ENCODE measurements at places on chromosomes 5 and 9.

GRCh38 chr5:150148117-150148927, 7.3 kb downstream of the PDGFRB start:
- DNase-seq, result no peak

DNA sequence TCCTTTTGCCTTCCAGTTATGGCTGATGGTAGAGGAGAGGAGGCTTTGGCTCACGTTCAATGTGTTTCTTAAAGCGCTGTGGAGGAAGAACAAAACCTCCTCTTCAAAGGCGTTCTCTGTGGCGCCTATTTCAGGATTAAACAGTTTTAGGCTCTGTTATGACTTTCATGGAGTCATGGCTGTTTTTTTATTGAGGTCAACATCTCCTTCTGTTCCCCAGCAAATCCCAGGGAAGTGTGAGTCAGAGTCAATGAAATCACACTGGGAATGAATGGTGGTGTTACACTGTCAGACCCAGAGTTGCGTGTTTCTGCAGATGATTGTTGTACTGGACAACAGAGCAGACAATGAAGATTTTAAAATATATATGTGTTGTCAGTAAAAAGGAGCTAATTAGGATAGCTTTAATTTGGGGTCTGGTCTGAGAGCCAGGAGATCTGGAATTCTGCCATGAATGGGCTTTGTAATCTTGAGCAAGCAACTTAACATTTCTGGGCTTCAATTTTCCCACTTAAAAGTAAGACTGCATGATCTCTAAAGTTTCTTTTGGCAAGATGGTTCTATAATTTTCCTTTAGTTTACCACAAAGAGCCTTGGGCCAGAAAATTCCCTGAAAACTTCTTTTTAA, 240.7 kb downstream of the CSNK1G3 start:
- peak; percentile 90 for DNase-seq

DNA sequence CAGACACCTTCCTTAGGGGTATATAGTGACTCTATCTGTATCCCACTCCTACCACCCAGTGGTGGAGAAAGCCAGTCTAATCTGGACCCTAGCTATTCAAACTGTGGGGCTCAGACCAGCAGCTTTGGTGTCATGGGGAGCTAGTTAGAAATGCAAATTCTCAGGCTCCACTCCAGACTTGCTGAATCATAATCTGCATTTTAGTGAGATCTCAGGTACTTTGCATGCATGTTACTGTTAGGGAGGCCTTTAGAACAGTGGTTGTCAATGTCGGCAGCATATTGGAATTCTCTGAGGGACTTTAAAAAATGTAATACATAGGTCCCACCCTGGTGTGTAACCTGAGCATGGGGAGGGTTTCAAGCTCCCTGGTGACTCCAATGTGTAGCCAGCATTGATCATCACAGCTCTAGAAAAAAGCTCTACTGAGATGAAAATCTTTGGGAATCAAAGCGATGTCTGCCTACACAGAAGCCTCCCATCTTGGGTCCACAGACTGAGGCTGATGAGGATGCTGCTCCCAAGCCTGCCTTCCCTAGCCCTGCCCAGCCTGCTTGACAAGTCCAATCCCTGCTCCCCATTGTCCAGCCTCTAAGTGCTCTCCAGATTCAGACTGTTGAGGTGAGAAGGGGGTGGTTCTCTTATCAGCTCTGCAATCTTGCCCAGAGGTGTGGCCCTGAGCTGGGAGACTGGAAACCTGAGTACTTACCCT, 11.9 kb upstream of the GM2A start:
- DNase-seq, result no peak

GRCh38 chr9:4262735-4263141, 37.1 kb downstream of the GLIS3 start:
- peak; percentile 86 for DNase-seq

DNA sequence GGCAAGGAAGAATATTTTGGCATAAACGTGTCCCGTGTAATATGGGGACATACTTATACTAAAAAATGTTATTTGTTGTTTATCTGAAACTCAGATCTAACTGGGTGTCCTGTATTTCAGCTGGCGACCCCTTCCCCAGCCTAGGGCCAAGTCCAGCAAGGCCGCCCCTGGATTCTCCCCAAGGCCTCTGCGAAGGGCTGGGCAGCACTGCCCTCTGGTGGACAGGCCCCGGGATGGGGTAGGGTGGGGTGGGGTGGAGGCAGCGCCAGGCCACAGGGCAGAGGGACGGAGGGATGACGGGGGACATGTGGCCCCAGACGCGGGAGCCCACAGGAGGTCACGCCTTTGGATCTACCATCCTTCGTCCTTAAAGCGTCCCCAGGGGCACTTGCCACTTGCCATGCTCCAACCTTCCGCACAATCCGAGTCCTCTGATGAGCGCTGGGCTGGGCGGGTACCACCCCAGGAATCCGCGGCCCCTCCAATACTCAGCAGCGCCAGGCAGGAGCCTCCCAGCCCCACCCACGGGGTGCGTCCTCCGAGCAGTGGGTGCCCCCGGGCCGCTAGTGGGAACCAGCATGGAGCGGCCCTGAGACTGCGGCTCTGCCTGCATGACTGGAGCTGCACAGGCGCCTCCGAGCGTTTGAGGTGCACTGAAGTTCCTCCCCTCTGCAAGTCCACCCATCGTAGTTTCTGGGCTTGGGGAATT, 7.1 kb upstream of the AGPAT2 start:
- peak; percentile 31 for DNase-seq

GRCh38 chr5:6516823-6517222, 68.2 kb downstream of the UBE2QL1 start:
- no peak for DNase-seq

DNA sequence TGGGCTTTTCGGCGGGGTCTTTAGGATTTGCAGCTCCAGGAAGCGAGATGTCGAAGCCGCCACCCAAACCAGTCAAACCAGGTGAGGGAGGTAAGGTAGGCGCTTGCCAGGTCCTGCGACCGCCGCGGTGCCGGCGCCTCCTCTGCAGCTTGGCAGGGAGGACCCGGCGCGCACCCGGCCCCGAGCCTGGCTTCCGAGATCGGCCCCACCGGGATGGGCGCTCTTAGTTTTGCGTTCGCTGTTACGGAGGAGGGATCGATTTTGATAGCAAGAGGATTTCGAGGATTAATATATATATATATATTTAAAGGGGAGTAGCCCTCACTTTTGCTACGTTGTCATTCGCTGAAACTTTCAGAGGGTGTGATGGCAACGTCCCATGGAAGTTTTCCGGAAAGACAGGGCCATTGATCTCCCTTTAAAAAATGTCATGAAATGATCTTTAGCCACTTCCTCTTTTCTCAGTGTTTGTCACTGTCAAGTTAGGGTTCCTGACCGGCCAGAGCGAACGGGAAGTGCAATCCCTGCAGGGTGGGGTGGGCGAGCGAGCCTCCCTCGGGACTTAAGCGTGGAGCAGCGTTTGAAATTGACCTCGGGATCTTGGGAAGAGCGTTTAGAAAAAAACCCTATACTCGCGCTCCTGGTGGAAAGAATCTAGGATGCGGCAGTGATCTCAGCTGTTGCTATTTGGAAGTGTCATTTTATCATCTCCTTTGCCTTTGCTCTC, 495 bp downstream of the OSTF1 start:
- peak; percentile 79 for DNase-seq

DNA sequence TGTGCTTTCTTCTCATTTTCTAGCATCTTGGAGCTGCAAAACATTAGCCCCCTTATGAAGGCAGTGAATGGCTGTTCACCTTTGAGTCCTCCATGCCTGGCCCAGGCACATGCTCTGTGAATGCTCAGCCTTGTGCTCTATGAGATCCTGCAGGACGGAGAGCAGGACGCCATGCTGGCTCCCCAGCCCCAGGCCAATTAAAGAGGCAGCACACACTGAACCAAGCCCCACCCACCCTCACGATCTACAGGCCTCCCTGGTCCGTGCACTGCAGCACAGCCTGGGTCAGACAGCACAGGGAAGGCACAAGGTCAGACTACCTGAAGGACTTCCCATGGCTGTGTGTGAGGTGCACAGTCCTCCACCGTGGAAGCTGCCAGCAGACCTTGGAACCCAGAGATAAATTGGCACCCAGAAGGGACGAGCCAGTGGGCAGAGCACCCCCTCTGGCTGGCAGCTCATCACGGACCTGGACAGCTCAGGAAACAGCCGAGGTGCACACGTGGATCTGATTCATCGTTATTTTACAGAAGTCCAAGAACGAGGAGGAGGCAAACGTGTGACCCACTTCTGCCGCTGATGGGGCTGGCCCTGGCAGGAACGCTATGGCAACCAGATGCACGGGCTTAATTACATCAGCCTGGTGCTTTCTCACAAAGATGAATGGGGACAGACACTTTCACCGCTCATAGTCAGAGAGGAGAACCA, 59.5 kb downstream of the OLFM1 start:
- DNase-seq, result no peak

DNA sequence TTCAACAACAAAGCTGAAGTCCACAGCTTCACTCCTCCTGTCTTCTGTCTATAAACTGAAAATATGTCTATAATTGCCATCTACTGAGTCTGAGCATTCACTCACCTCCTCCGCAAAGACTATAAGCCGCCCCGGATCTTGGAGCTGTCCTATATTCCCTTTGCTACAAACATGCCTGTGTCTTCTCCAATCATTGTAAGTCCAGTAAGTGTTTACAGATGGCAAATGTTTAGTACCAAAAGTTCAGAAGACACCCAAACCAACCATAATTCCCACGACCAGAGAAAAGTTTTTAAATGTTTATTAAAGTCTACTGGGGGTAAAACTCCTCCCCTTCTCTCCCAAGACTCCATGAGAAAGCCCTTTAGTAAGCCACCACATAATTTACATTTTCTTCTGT, 80.9 kb downstream of the EBF1 start:
- no peak for DNase-seq

- no peak for DNase-seq
These were observed 26.3 kb upstream of the FBP1 start for GRCh38 chr9:94665613-94666012.

GRCh38 chr5:33476992-33477391, 36.2 kb downstream of the TARS1 start:
- DNase-seq, result peak; percentile 16

DNA sequence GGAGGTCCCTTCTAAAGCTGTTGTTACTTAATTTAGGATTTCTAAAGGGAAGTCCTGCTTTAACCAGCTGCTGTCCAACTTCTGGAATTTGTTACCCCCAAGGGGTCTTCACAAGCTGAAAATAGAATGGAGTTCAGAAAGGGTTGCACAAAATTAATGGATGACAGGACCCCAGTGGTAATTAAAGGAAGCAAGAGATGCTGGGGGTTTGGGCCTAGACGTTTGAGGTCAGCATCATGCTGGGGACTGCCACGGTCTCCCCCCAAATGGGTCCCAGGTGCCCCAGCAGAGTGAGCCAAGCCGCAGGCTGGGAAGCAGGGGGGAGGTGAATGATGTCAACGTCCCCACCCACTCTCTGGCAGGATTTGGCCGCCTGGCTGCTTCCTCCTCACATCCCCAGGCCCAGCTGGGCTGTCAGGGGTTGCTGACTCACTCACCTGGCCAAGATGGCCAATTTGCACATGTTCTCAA, 97.5 kb upstream of the ARAP3 start:
- no peak for DNase-seq

DNA sequence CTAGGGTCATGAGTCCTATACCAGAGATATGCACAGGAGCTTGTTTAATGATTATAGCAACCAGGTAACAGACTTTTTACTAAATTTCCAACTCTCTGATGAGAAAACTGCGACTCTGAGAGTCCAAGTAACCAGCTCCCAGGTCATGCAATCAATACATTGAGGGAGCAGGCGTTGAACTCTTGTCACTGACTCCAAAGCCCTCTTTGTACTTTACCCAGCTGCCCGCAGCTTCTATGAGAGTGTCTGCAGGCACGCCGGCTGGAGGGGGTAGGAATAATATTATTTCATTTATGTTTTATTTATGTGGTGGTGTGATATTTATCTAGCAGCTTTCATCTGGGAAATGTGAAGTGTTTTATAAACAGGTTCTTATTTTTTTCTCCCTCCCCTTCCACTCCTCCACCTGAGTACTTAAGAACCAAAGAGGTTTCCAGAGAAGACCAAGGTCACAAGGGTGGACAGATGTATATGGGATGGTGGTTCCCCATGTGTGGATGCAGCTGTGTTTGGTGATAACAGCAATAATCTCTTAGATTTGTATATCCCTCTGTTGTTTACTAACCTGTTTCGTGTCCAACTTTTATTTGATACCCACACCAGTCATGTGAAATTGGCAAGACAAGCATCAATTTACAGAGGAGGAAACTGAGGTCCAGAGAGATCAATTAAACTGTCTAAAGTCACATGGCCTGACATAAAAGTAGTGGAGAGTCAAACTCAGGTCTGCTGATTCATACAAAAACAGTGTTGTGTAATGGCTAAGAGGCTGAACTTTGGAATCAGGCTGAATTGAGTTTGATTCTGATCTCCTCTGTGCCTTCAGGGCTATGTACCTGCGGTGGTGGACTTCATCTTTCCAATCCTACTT, 140.2 kb upstream of the TRIM32 start:
- peak; percentile 62 for DNase-seq

DNA sequence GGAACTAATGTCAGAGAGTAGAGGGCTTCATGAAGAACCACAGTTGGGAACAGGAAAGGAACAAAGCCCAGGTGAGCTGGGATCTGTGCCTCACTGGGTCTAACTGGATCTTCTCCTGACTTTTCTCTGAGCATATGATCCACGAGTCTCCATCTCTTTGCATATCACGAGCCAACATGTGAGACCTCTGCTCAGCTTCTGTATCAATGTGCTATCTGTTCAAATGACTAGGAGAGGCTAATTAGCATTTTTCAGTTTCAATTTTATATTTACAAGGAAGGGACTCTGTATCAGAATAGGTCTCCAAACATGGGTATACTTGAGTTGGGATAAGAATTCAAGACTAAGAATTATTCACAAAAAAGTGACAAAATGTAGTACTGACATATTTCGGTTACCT, 73.8 kb upstream of the SGCD start:
- DNase-seq, result no peak

- no peak for DNase-seq
These were observed 294.6 kb downstream of the ANXA1 start for GRCh38 chr9:73446306-73446705.

GRCh38 chr9:117189121-117189520, 225.7 kb downstream of the ASTN2 start:
- no peak for DNase-seq

- no peak for DNase-seq
These were observed 18.4 kb upstream of the ADRA1B start for GRCh38 chr5:159897786-159898393.

- DNase-seq, result no peak
These were observed 470.1 kb downstream of the IRX1 start for GRCh38 chr5:4065472-4066320.

DNA sequence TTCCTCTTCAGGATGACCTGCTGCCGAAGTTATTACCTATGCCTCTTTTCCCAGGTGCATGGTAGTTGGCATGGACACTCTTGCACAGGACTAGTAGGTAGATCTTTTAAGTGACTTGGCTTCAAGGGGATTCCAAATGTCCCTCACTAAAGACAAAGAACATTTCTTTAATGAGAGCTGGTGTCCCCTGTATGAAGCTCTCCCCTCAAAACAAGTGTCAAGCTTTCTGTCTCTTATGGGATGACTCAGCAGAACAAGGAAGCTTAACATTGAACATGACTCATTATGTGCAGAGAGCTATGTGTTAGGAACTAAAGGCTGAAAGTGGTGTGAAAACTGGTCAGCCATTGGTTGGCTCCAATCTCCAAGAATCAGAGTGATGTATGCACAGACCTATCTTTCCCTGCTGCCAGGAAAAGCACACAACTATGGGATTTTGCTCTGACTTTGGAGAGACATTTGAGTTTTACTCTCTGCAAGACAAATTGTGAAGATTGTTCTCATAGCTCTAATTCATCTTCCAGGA, 120.5 kb downstream of the PRDM6 start:
- peak; percentile 88 for DNase-seq

GRCh38 chr5:144971108-144971850, 800.6 kb downstream of the KCTD16 start:
- DNase-seq, result no peak

Measured in HCEC 1CT (cell line).